ENCODE measurements at places on chromosomes 3 and 15.

- peak; percentile 27 for DNase-seq
Measured at GRCh38 chr3:31876331-31876730, 104.7 kb downstream of the OSBPL10 start.

GRCh38 chr3:159029306-159030026 is 227.6 kb downstream of the MFSD1 start:
- no peak for DNase-seq

GRCh38 chr3:151262871-151263525 is 15.3 kb downstream of the P2RY14 start:
- DNase-seq: no peak

DNA sequence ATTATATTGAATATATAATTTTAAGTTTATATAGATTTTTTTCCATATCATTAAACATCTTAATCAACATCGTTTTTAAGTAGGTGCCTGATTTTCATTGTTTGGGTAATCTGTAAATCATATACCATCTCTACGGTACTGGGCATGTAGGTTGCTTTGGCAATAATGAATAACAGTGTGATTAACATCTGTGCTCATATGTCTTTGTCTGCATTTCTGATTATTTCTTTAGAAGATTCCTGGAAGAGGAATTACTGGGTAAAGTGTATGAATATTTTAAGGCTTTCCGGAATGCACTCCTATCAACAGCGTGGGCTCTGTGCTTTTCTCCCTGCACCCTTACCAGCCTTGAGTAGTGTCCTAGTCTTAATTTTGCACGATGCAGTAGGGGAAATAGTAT is 119.8 kb upstream of the LIPC start:
- DNase-seq: no peak

DNA sequence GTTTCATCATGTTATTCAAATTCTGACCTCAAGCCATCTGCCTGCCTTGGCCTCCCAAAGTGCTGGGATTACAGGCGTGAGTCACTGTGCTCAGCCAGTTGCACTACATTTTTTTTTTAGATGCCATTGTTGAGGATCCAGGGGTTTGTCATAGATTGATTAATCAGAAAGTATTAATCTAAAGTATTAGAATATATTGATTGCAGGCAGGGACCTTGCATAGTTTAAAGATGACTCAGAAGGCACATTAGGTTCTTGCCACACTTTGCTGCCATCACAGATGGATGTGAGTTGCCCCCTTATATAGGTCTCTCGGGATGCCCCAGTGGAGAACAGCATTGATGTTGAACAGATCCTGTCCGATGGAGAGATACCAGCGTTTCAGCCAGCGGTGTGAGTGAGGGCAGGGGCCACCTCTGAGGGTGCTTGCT is 41.1 kb downstream of the IGF1R start:
- DNase-seq: no peak

GRCh38 chr15:100338971-100339444 is 2.8 kb downstream of the ADAMTS17 start:
- no peak for DNase-seq

All from glomerular endothelial cell (primary cell).